ENCODE measurements at places on chromosomes 4 and X.
A peak's percentile ranks its signal among the peaks of the same experiment; 100 is the strongest.

DNA sequence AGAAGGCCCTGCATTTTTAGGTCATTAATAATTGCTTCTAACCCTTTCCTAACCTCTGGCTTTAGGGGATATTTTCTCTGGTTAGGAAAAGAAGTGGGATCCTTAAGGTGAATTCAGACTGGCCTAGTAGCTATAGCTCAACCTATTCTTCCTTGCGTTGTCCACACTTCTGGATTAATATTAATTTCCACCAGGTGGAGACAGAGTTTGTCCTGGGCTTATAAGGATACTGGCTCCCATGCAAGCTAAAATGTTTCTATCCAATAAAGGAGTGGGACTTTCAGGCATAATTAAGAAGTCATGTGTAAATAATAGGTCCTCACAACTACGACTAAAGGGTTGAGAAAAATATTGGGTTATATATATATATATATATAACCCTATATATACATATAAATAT lies 860.0 kb upstream of the POU3F4 start:
- DNase-seq, result no peak

GRCh38 chrX:69546417-69546816 lies 42.3 kb downstream of the NALF2 start:
- DNase-seq, result no peak

- DNase-seq, result no peak
Observed at GRCh38 chr4:1978226-1978625, 30.5 kb downstream of the NELFA start.

DNA sequence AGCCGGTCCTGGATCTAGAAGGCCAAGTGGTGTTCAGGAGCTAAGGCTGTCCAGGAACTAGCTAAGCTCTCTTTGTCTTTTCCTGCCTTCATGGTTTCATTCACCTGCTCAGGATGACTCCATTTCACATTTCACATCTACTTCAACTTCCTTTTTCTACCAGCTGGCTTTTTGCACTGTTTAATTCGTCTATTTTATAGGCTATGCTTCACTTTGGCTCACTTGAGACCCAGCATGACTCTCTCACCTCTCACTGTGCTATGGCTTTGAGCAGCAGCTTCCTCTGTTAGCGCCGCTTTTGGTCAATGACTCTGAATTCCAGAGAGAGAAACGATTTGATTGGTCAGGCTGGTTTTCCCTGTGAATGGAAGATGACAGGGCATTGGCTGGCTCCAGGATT lies 213.5 kb upstream of the CLNK start:
- DNase-seq, result no peak

GRCh38 chr4:166318810-166319525 lies 445.9 kb downstream of the TLL1 start:
- DNase-seq, result no peak

- DNase-seq, result no peak
Observed at GRCh38 chr4:121140716-121141460, 23.2 kb downstream of the TNIP3 start.

DNA sequence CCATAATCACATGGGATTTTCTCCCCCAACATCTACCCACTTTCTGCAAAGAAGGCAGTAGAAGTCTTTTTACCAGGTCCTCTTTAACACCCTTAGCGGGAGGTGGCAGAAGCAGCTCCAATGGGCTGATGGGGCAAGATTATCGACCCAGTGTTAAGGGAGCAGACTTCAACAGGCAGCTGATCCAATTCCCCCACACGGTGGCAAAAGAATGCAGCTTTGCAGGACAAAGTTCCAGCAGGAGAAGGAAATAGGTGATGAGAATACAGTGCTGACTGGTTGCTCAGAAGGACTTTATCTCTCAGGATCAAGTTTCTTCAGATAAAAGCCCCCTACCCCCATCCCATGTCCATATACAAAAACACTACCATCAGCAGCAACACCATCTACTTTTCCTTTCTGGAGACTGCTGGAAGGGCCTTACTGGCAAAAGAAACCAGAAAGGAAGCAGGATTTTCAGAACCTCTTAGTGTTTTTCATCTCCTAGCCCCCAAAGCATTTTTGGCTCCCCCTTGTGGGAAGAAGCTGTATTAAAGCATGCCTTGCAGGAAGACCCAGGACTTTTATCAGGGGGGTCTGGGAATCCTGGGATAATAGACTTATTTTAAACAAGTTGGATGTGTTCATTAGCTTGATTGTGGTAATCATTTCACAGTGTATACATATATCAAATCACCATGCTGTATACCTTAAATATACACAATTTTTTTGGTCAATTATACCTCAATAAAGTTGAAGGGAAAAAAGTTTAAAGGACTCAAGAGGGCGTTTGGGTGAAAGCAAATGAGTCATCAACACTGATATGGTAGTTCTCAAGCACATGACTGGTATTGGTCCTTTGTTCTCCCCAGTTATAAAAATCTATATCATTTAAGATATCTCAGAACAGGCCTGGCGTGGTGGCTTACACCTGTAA lies 146.4 kb downstream of the GPC3 start:
- peak; percentile 18 for DNase-seq

- DNase-seq, result no peak
Observed at GRCh38 chr4:9781343-9782135, at the start of gene DRD5. Gene DRD5, plus strand, starts transcription at chr4:9781634. Its CDS starts 396 bp downstream, at chr4:9782030.

DNA sequence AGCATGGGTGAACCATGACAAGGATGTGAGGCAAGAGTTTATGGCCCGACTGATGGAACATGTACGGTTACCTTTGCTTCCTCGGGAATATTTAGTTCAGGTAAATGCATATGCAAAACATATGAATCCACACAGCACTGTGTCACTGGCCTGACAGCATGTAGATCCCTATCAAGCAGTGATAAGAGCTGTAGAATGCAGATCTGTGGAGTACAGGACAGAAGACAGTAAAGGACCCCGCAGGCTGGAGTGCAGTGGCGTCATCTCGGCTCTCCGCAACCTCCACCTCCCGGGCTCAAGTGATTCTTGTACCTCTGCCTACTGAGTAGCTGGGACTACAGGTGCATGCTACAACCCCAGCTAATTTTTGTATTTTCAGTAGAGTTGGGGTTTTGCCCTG lies 29.8 kb upstream of the MSMO1 start:
- DNase-seq, result no peak

DNA sequence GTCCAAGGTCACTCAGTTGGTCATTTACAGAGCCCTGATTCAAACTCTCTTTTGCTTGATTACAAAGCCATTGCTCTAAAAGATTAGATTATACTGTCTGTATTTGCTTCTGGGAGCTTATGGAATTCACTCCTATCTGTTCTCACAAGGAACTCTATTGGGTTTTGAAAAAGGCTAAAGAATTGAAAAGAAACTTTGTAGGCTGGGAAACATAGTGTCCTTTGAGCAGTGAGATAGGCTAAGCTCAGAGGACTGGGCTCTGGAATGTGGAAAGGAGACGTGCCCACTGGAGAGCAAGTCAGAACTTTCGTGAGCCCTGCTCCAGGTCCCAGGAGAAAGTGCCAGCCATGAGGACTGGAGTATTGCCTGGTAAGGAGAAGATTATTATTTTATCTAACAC lies at the start of gene RTL9:
Gene RTL9, plus strand, starts transcription at position 301 of the 400 bp plus-strand sequence. CDS start 91,770 bp downstream, outside the sequence.
- DNase-seq, result no peak

DNA sequence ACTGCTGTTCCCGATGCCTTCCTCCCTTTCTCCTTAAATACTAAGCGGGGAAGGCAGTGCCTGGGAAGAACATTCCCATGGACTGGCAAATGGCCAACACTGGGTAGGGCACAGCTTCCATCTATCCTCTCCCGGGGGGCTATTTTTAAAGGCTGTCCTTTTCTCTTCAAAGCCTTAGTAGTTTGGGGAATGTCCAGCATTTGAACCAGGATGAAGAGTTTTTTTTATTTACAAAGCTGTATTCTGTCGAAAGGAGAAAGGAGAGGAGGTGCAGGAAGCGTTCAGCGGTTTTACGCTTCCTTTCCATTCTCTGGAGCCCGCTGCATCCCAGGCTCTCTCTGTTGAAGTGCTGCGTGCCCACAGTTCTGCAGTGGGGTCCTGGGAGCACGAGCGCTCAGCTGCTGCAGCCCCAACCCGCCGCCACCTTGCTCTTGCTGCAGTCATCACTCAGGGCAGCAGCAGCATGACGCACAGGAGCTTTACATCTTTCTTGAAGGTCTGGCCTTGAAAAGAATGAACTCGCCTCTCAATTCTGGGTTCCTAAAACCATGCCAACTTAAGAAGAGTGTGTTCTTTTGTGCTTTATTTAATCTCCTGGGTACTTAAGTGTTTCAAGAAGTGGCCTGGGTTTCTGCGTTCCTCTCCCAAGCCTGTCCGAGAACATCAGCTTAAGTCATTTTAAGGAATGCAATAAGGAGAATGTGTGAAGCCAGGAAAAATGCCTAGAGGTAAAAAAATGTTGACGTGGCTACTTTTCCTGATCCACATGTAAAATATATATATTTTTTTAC lies 427.2 kb downstream of the MAPK10 start:
- DNase-seq, result no peak

DNA sequence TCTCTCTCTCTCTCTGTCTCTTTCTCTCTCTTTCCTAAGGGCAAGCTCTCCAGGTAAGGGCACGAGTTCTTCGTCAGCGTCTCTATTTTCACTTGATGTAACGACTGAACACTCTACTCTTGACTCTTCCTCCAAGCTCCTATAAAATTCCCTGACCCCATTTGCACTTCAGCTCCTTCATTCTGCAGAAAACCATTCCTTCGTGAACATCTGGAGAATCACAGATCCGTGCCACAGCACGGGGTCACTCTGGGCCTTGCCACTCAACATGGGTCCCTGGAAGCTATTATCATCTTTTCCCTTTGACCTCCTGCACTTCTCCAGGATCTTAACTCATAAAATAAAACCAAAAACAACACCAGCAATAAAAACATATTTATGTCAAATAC lies 112.0 kb upstream of the LNX1 start:
- no peak for DNase-seq

DNA sequence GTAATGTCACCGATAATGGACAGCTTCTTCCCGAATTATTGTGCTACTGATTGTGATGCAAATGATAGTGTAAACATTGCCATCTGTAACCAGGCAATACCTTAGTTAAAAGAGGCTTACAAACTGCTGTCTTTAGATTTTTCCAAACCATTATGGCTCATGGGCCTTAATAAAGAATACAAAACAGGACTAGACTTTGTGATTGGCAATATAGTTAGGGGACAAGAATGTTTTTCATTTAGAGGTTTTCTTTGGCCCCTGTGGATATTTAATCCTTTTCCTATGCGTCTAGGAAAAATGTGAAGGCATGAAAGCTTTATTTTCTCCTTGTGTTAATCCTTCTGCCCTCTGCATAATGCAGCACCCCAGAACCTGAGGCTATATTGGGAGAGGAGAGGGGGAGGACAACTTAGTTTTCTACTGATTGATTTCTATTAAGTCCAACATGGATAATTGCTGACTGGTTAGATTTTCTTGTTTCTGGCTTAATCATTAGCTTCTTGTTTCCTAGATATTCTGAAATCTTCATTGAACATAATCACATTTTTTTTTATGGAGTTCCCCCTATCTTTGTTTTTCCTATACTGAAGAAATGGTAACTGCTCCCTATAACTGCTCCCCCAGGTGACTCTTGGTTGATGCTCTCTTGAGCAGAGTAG lies 1.9 kb downstream of the PRPS1 start:
- no peak for DNase-seq

DNA sequence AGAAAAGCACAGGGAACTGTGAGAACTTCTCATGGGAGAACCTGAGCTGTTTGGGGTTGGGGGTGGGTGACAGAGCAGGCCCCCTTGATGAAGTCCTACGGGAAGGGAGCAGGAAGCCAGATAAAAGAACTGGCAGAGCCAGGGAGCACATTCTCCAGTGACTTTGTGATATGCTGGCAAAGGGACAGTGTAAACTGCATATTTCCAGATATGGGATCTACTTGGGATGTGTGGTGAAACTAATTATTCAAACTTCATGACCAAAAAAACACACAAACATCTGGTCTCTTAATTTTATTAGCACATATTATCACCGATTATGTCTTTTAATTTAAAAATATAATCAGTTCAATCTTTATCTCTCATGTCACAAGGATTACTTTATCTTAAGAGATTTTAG lies 266.0 kb downstream of the PAPSS1 start:
- no peak for DNase-seq

- DNase-seq, result no peak
Observed at GRCh38 chrX:140038842-140039241, 73.5 kb upstream of the CXorf66 start.

DNA sequence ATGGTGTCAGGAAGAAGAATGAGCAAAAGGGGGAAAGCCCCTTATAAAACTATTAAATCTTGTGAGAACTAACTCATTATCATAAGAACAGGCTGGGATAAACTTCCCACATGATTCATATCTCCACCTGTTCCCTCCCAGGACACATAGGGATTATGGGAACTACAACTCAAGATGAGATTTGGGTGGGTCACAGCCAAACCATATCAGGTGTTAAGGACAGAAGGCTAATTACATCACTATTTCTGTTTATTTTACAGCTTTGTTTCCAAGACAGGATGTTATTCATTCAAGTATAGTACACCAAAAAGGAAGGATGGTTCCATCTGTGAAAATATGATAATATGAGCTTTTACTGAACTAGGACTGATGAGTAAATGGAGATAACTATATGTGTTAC lies 63.7 kb upstream of the ARSJ start:
- DNase-seq, result no peak

- DNase-seq, result no peak
Observed at GRCh38 chr4:25729564-25729963, 73.9 kb downstream of the SLC34A2 start.

- no peak for DNase-seq
Observed at GRCh38 chr4:25926462-25926861, 12.4 kb downstream of the SMIM20 start.

DNA sequence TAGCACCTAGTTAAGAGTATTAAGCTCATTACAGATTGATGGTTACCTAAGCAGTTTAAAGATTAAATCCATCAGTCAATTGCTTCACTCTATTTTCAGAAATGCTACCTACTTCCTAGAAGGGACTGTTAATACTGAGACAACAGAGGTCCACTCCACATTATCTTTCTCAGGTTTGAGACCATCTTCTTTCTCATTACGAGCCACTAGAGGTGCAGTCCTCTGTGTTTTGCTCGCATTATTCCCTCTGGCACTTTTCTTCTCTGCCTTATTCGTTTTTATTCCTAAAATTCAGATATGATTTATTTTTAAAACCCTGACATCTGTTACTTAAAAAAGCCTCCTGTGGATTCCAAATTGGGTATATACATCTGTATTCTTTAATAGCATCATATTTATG lies 459.1 kb downstream of the FSTL5 start:
- DNase-seq, result no peak

DNA sequence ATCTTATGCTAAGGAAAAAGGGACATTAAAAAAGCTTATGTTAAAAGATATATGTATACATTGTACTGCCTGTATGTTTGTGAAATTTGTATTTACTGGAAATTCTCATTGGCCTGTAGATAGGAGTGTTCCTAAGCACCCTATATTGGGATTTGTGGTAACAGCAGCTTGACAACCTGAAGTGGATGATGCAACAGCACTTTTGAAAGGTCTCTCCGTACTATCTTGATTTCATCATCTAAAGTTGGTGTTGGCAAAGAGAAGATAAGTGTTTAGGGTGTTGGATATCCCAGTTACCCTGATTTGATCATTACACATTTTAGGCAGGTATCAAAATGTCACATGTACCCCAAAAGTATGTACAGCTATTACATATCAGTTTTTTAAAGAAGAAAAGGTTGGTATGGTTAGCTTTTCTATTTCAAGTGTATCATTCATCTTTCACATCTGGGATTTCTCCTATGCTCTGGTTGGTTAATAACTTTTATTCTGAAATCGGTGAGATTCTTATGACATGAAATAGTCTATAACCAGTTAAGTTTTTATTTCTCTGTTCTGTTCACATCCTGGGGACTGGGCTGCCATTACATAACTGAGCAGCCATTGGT lies 10.3 kb downstream of the HADH start:
- DNase-seq, result no peak
